ENCODE measurements at places on chromosomes 1 and 21.

- peak; percentile 31 for DNase-seq
These were observed 23.0 kb downstream of the TATDN3 start for GRCh38 chr1:212814537-212815334.

DNA sequence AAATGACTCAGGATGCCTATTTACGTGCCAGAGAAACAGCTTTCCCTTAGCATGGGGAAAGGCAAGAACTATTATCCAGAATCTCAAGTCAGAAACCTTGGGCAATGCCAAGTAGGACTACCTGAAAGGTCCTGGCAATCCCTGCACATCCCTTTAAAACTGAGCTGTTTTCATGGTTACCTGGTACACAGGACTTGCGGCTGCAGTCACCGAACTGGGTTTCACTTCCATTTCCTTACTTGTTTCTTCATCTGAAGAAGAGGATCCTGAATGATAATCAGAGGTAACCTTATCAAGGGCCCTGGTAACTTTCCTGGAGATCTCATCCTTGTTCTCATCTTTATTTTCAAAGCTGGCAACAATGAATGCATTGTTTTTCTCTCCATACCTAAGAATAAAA, 14.3 kb downstream of the BTG3 start:
- no peak for DNase-seq

DNA sequence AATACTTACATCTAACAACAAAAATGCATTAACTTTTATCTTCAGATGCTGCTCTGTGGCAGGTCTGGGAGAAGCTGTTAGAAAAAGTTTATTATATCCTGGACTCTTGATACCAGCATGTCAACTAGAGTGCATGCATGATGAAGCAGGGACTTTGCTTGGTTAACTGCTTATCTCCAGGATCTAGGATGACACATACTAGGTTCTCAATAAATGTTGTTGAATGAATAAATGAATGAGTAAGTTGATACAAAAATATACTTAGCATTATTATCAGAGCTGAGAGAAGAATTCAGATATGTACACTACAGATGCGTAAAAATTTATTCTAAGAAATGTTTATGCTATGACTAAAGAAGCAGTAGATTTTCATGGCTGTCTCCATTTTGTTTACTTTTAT, 304.3 kb downstream of the LTN1 start:
- no peak for DNase-seq

DNA sequence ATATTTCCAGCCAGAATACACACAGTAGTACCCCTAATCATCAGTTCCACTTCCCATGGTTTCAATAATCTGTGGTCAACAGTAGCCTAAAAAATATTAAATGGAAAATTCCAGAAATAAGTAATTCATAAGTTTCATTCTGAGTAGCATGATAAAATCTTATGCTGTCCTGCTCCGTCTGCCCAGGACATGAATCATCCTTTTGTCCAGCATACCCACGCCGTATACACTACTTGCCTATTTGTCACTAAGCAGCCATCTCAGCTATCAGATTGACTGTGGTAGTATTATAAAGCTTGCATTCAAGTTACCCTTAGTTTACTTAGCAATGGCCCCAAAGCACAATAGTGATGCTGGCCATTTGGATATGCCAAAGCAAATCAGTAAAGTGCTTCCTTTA, 118.7 kb downstream of the SLC5A9 start:
- DNase-seq, result no peak

- no peak for DNase-seq
These were observed 3.8 kb downstream of the LAMC1 start for GRCh38 chr1:183027031-183027430.
